ENCODE measurements at places on chromosomes 3 and 15.

DNA sequence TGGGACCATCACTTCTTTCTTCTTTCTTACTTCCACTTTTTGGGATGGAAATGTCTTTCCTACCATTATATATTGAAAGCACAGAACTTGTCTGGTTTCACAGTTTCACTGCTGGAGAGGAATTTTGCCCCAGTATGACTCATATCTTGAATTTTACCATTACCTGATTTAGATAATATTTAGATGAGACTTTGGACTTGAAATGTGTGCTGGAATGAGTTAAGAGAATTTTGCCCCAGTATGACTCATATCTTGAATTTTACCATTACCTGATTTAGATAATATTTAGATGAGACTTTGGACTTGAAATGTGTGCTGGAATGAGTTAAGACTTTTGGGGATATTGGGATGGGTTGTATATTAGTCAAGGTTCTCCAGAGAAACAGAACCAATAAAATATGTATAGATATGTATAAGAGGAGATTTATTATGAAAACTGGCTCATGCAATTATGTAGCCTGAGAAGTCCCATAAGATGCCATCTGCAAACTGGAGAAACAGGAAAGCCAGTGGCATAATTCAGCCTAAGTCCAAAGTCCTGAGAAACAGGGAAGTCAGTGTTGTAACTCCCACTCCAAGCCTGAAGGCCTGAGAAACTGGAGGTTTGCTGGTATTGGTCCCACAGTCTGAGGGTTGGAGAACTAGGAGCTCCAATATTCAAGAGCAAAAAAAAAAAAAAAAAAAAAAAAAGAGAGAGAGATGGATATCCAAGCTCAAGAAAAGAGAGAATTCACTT is 1029.2 kb downstream of the EPHA3 start:
- DNase-seq: no peak

DNA sequence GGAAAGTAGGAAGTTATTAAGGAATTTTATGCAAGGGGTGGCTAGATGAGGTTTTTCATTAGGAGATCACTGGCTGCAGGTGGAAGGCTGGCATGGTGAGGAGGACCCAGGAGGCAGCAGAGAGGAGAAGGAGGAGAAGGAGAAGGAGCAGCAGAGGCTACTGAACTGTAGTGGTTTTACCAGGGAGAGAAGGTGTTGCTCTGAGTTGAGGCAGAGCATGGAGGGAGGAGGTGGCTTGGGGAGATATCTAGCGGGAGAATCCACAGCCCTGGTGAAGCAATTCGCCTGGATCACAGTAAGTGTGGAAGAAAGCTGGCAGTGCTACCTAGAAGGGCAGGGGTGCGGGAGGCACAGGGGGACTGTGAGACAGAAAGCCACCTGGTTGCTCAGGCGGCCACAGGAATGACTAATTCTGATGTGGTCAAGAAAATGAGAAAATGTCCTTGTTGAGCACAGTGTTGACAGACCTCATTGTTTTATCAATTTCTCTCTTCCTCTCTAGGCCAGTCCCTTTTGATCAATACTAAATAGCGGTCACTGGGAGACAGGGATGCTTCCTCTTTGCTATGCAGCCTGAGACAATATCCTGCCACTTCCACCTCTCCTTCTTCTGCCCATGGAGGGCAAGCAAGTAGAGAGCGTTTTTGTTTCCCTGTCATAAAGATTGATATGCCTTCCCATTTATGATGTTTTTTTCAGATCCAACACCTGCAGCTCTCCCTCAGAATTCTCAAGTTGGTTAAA is 94.6 kb downstream of the EEFSEC start:
- DNase-seq: no peak

DNA sequence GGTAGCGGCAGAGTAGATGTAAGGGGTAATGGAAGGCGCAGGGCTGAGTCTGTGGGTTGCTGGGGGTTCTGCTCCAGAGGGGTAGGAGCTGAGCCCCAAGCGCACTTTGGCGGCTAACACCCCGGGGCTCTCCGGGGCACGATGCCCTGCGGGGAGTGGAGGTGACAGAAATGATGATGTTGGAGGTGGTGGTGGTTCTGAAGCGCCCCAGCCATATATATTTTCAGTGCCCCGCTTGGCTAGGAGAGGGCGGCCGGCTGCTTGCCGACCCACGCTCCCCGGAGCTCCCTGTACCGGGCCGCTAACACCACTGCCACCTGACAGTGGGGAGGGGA is 9.7 kb downstream of the ZIC4 start:
- DNase-seq: no peak

DNA sequence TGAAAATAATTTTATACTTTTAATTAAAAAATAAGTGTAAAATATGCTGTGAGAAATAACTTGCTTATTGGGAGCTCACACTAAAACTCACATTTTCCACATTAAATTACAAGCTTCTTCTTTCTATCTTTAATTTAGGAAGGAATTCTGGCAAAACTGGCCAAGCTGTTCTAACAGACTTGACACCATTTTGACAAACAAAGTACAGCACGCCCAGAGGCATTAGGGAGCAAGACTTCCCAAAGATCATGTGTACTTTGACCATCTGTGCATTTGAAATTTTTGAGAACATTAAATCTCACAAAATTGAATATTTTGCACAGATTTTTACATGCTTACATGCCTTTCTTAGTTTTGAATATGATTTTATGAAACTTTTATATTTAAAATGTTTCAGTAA is 1288.4 kb upstream of the CADM2 start:
- no peak for DNase-seq

- no peak for DNase-seq
These were observed 951 bp downstream of the GPR62 start for GRCh38 chr3:51955893-51956770.

DNA sequence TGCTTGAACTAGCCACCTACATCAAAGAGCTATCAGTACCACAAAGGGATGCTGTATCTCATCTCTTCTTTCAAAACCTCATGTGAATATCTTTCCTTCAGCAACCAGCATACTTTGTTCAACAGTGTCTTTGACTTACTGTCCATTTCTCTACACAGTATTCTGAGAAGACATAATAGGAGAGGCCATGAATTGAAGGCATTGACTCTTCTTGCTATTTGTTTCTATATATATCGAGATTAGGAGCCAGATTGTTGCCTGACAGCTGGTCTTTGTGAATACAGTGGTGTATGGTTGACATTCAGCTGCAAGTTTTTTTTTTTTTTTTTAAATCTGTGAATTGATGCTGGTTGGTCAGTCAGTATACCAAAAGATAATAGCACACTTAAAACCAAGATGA is 12.1 kb upstream of the CSRNP1 start:
- no peak for DNase-seq

DNA sequence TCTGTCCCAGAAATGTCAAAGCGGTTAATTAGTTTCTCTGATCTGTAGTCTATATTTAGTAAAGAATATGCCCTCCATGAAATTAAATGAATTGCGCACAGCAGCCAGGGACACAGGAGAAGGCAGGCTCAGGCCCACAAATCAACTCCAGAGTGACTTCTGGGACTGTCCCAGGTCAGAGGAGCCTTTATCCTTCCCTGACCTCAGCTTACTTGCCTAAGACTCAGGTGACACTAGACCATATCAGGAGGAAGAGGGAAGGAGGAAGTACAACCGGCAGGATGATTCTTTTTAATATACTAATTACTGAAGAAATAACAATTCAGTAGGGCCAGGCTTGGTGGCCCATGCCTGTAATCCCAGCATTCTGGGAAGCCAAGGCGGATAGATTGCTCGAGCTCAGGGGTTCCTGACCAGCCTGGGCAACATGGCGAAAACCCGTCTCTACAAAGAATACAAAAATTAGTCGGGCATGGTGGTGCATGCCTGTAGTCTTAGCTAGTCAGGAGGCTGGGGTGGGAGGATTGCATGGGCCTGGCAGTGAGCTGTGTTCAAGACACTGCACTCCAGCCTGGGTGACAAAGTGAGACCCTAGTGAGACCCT is 1.8 kb upstream of the GPR15 start:
- no peak for DNase-seq
